ENCODE measurements at places on chromosomes 3 and 15. TPM values are rescaled to one million over a fixed set of nuclear protein-coding genes. Genes with fewer than 3 reads are reported as not detected.

DNA sequence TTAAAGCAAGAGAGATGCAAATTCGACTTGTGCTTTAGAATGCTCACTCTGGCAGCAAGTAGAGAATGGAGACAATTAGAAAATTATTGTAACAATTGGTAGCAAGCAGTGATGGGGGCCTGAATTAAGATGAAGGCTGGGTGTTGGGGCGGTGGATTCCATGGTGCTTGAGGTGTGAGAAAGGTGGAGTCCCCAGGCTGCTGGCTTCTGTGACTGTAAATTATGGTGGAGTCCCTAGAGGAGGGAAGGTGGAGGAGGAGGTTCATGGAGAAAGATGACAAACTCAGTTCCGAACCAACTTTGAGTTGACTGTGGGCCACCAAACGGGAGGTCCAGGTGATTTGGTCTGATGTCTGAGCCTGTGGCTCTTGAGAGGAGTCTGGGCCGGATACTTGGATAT is 10.7 kb upstream of the SMAD3 start:
- DNase-seq = no peak

DNA sequence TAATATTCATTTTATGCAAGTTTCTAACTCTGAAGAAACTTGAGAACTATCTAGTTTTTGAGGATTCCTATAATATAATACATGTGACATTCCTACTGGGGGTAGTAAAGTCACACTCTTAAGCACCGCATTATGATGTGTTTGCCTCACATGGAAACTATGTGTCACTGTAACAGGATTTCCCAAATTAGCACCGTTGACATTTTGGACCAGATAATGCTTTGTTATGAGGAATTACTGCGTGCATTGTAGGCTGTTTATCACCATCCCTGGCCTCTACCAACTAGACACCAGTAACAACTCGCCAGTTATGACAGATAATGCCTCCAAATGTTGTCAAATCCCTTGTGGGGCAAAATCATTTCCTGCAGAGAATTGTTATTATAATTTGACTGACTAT is 267.8 kb downstream of the RAP2B start:
- no peak for DNase-seq

DNA sequence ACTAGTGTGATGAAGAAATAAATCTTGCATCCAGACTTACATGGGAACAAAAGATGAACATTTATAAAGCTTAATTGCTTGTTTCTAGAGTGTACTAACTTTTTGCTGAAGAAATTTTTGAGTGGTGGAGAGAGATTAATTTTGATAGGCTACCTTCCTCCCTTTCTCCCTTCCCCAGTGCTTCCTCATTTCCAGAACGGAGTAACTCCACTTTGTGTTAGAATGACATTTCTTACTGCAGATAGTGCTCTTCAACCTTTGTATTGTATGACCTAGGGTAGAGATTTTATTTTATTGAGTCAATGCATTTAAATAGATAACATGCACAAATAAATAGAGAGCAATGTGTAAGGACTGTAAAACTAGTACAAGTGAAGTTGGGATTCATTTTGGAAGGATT is 1.9 kb downstream of the ATP1B3 start:
- DNase-seq = no peak

DNA sequence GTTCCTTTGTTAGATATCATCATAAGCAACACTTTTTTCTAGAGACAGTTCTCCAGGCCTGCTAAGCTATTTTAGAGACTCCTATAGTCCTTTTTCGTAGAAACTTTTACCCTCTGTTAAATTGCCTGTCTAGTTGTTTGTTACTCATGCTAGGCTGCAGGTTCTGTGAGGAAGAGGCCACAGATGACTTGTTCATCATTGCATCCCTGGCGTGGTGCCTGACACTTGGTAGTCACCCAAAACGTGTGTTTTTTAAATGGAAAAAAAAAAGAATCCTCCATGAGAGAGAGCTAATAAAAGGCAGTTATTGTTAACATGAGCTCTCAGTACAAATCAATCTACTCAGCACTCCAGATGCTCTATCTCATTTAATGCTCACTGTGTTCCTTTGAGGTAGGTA is 35.1 kb downstream of the CCDC54 start:
- no peak for DNase-seq

CCR1 gene
- total RNA-seq = 4.3 TPM

DNA sequence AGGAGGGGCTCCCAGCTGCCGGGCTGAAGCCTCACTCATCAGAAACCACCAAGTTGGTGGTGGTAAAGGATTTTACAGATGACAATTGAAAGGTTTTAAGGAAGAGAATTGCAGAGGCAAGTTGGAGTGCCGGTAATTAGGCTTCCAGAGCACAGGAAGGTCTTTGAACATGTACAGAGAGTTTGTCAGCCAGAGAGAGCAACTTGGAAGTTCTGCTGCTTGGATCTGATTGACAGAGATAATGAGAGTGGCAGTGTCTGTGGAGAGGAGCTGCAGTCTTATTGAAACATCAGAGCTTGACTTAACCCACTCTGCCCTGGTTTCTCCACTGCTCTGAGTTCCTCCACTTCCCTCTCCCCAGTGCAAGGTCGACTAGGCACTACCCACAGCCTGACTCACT is 448.6 kb downstream of the EPHB1 start:
- DNase-seq = no peak

DNA sequence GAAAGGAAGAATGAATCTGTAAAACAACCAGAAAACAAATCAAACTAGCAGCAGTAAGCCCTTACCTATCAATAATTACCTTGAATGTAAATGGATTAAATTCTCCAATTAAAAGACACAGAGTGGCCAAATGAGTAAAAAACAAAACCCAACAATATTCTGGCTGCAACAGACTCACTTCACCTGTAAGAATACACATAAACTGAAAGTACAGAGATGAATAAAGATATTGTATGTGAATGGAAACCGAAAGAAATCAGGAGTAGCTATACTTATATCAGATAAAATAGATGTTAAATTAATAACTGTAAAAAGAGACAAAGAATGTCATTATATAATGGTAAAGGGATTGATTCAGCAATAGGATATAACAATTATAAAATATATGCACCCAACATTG is 514.5 kb upstream of the DPPA4 start:
- DNase-seq = no peak

- no peak for DNase-seq
Observed at GRCh38 chr3:128415200-128415772, 51.4 kb downstream of the DNAJB8 start.

NGRN gene
- 98.5 TPM for total RNA-seq

DNA sequence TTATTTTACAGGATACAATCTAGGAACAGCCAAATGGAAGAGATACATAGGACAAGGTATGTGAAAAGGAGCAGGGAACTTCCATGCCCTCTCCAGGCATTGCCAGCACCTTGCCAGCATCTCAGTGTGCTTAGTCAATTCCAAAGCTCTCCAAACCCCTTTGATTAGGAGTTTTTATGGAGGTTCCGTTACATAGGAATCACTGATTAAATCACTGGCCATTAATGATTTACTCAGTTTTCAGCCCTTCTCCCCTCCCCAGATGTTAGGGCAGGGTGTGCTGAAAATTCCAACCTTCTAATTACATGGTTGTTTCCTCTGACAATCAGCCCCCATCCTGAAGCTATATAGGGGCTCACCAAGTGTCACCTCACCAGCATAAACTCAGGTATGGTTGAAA is 11.5 kb downstream of the MYLK start:
- DNase-seq = no peak

DNA sequence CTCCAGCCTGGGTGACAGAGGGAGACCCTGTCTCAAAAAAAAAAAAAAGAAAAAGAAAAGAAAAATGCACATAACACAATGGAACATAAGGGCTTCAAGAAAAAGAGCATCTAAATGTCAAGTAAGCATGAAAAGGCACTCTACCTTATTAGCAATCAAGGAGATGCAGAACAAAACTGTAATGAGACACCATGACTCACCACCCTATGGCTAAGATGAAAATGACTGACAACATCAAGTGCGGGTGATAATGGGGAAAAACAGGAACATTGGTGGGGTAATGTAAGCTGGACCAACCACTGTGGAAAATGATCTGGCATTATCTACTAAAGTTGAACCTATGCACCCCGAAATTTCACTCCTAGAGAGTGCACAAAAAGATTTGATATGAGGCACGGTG is 19.6 kb upstream of the NSMCE3 start:
- no peak for DNase-seq

- no peak for DNase-seq
Observed at GRCh38 chr3:121411523-121411922, 134.3 kb downstream of the POLQ start.

IQCF5 gene
- not detected for total RNA-seq

GRCh38 chr15:51375966-51376640 is 34.6 kb downstream of the GLDN start:
- DNase-seq = no peak

CTXN2 gene
- total RNA-seq = not detected

GRCh38 chr3:42036483-42036823 is 54.7 kb upstream of the TRAK1 start:
- no peak for DNase-seq

DNA sequence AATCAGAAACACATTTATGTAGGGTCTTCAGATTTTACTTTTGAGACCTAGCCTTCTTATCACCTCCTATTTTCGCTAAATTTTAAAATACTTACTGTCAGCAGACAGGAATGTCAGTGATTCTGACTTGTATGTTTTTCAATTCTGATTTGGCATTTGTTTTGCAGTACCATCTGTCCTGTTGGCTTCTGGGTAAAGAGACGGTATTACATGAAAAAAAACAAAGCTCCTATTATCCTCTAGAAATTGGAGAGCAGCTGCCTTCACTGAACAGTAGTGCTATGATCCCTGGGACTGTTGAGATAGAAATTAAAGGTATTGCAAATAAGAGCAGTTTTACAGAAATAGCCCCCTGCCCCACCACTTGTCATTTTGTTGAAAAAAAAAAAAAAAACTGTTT is 8.4 kb downstream of the ARMC8 start:
- DNase-seq = no peak
